ENCODE measurements at places on chromosomes 4 and X.

DNA sequence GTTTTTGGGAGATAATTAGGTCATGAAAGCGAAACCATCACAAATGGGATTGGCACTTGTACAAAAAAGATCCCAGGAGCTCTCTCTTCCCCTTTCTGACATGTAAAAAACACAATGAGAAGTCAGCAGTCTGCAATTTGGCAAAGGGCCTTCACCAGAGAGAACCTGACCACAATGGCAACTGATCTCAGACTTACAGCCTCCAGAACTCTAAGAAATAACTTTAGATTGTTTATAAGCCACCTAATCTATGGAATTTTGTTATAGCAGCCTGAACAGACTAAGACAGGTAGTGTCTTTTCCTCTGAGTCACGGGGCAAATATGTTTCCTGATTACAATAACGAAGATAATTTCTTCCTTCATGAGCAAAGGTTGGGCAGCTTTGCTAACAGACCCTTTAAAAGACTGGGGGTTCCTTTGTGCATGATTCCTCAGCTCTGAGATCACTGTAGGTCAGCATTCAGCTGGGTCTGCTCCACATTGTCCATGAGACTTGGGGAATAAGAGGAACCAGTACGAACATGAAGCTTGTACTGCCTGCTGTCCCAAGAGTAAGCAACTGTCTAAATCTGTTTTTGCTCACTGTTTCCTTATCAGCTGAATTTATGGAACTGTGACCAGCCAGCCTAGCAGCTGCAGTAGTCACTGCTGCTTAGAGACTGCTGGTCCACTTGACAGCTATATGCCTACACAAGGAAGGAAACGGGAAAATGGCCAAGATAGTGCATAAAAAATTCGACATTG, 191.6 kb downstream of the ANAPC10 start:
- no peak for DNase-seq

- no peak for DNase-seq
Observed at GRCh38 chr4:80172203-80172602, 25.1 kb upstream of the PRDM8 start.

DNA sequence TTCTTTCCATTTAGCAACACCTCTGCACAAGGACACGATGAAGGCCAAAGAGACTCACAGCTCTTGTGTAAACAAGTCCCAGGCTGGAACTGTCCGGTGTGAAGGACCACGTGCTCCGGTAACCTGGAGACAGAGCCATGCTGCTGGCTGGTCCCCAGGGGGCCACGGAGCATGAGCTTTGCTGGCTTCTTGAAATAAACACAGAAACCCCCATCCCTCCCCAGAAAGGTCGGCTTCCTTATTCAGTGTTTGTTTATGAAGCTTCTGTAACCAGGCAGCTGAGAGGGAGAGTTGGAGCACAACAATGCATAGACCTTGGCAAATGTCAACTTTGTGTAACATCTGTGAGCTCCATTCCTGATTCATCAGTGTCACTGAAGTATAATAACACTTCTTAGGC, 109.4 kb downstream of the GPR143 start:
- no peak for DNase-seq

DNA sequence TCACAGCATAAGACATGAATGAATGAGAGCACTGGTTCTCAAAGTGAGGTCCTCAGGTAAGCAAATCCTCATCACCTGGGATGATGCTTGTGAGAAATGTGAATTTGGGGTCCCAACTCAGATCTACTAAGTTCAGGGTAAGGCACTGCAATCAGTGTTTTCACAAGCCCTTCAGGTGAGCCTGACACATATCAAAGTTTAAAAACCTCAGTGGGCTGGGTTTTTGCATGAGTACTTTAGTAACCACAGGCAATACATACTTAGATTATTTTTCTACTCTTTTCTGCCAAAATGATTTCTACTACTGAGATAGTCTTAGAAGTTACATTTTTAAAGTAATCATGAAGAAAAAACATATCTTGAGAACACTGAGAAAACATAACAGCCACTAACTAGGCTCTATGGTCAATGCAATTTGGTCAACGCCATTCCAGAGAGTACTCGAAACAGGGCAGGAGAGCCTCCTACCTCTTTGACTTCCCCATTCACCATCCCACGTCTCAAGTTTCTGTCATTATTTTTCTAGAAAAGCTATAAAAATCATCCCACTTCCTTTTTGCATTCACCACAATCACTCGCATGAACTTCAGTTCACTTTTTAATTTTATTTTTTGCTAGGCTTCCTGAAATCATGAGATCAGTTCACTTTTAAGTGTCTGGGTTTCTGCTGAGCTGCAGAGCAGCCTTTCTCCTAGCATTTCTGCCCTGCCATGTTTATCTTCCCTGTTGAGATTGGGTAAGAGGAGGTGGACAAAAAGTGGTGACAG, 73.8 kb downstream of the MFAP3L start:
- no peak for DNase-seq

- no peak for DNase-seq
Observed at GRCh38 chr4:6845027-6845426, 62.5 kb downstream of the KIAA0232 start.

DNA sequence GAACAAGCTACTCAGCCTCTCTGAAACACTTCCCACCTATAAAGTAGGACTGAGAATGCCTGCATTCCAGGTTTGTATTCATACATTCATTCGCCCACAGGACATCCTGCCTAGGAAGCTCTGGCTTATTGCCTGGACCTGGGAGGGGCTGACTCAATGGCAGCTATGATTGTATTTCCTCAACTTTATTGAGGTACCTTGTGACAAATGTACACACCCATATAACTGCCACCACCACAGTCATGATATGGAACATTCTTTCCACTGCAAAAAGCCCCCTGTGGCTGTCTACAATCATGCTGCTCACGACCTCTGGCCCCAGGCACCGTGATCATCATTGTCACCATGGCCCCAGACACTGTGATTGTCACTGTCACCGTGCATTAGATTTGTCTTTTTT, 68.3 kb downstream of the ABLIM2 start:
- no peak for DNase-seq

- DNase-seq = no peak
Observed at GRCh38 chr4:11503166-11503565, 74.5 kb upstream of the HS3ST1 start.
